Kidney (tissue), 22 donors: ENCODE measurements at places on chromosomes 3 and 15.
A peak's percentile ranks its signal among the peaks of the same experiment; 100 is the strongest.

DNA sequence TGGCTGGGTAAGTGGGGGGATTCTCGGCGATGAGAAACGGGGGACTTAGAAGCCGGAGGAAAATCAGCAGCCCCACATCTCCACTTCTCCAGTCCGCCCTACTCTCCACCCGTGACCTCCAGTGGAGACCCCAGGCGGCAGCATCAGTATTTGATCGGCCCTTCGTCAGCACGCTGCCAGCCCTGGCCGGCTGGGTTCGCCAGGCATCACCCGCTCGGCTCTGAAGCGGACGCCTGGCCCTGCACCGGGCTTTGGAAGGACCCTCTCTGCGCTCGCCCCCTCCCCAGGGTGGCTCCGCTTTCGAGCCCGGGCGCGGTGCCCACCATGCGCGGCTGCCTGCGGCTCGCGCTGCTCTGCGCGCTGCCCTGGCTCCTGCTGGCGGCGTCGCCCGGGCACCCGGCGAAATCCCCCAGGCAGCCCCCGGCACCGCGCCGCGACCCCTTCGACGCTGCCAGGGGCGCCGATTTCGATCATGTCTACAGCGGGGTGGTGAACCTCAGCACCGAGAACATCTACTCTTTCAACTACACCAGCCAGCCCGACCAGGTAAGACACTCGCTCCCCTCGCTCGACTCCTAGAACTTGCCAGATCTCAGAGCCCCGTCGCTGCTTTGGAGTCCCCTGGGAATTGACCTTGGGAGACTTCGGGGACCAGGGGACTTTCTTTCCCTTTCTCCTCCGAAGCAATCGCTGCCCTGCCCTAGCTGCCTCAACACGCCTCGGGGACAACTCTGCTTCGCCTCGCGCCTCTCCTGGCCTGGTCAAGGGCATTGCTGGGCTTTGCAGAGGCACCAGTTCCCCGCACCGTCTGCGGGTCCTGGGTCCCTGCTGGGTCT, 561 bp downstream of the SIDT1 start:
- DNase-seq, result peak; percentile 75

DNA sequence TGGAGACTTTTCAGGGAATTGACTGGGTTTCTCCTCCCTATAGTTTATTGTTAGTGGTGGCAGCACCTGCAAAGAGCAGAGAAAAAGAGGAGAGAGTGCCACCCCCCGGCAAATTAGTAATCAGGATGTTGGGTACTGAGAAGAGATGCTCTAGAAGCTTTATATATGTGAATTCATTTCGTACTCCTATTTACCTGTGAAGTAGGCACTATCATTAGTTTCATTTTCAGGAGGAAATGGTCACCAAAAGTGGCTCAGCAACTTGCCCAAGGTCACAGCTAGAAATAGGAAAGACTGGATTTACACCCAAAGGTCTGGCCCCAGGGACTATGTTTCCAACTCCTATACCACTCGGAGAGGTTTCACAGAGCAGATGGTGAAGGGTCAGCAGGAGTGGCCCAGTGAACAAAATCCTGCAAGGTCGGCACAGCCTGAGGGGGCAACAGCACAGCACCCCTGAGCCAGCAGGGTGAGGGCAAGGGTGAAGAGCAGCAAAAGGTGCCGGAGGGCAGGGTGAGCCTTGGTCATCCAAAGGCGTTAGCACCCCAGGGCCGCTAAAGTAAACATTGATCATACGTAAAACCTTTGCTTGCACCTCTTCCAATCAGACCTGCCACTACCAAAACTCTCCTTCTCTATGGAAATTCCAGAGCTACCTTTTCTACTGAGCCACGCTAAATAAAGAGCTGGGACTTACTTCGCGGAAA, 23.6 kb downstream of the VGLL4 start:
- DNase-seq, result no peak

DNA sequence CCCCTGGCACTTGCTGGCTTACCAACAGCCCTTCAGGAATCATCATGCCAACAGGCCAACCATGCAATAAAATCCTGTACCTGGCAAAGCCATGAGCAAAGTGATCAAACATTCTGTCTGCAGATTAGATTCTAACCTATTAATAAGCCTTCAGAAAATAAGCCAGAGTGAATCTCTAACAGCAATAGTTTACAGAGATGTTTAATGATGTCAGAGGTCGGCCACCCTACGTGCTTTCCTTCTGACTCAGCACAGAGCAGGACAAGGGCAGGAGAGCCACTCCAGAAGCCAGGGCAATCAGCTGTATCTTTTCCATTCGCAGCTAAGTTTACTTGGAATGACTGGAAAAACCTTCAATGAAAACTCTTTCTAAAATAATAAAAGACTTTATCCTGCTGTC, 13.1 kb downstream of the COL8A1 start:
- no peak for DNase-seq

DNA sequence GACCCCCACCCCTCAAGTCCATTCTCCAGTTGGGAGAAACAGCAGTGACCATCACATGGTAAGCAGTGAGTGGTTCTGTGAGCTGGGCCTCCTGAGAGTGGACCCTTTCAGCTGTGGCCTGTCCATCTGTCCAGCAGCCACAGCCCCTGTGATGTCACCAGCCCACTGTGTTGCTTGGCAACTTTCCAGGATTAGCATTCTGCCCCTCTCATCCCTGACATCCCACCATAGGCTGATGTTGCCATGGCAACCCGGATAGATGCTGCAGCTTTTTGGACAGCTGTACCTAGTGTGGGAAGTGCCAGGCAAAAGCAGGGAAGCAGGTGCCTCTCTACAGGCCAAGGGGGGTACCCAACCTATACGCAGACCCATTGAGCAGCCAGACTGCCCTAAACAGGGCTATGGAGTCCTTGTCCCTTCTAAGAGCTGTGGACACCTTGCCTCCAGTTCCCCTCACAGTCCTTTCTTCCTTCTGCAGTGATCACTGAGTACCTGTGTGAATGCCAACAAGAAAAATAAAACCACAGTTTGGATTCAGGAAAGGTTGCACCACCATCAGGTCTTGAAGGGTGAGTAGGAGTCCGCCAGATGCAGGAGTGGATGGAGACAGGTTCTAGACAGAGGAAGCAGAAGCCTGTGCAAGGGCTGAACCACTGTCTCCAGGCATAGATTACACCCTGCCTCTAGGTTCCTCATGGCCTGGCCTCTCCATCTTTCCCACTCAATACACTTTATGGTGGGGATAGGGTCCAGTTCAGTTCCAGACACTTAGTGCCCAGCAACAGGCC, at the start of gene DNAH1:
Gene DNAH1, plus strand, starts transcription at position 343 of the 788 bp plus-strand sequence. CDS start 6,124 bp downstream, outside the sequence.
- no peak for DNase-seq

DNA sequence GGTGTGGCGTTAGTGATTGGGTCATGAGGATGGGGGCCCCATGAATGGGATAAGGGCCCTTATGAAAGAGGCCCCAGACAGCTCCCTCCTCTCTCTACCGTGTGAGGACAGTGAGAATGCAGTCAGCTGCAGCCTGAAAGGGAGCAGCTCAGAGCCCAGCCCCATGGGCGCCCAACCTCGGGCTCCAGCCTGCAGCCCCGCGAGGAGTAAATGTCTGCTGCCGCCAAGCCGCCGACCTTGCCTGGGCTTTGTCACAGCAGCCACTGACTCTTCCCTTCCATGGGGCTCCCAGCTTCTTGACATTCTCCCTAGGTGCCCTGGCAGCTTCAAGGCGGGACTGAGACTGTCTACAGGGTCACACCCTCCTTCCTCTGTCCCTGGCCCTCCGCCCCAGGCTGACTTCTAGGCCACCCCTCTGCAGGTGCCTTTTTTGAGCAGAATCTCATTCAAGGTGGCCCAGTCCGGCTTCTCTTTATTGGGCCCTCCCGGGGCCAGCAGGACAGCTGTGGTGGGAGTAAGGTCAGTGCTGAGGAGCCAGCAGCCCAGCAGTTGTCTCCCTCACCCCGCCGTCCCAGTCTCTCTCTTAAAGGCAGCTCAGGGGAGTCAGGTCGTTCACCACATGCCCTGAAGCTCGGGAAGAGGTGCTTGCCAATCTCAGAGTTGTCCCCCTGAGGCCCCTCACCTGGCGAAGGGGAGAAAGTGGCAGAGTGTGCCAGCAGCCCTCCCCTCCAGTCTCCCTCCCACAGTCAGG, 18.7 kb upstream of the PRR20G start:
- no peak for DNase-seq

- DNase-seq, result no peak
These were observed 22.1 kb upstream of the MGLL start for GRCh38 chr3:127844326-127844942.

GRCh38 chr3:163753033-163753432, 1325.3 kb downstream of the SI start:
- DNase-seq, result no peak

- DNase-seq, result no peak
These were observed 17.9 kb downstream of the ALDH1A3 start for GRCh38 chr15:100897221-100898151.

GRCh38 chr3:62833538-62833937, 41.7 kb downstream of the CADPS start:
- DNase-seq, result no peak

DNA sequence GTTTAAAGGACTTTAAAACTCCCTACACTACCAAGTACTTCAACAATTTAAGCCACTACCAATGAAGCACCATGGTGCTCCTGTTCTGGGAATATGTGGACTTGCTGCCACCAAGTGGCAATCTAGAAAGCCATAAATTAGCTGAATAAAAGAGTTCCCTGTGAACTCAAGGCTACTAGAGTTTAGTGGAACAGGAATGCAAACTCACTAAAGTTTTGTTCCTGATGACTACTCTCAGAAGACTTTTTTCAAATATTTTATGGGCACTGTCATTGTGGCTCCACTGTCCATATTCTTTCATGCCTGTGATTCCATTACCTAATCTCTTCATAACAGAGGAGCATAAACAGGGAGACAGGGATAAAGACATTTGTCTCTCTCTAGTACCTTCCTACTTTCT, 63.9 kb downstream of the TMCC1 start:
- DNase-seq, result peak; percentile 52

GRCh38 chr15:100944986-100945385, 25.8 kb downstream of the LRRK1 start:
- DNase-seq, result no peak

- no peak for DNase-seq
These were observed 147.1 kb downstream of the PGPEP1L start for GRCh38 chr15:98860281-98861041.

DNA sequence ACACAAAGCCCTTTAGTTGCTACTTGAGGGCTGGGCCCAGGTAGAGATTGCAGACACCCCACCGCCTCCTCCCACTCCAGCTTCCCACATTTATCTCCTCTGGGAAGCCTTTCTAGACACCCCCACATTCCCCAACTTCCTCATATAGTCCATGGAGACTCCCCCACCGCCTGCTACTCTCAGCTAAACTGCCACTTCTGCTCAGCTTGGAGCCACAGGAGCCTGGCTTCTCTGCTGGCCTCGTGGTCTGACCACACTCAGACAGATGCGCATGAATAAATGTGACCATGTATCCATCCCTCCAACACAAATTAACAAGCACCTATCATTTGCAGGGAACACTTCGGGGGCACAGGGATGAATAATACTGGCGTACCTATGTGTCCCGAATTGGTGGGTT, 10.5 kb upstream of the ACSBG1 start:
- no peak for DNase-seq

GRCh38 chr3:117016378-117016777, 306.8 kb downstream of the TUSC7 start:
- DNase-seq, result peak; percentile 17
